Esophagus muscularis mucosa (tissue), 4 donors: ENCODE measurements at places on chromosomes 12 and 14.

DNA sequence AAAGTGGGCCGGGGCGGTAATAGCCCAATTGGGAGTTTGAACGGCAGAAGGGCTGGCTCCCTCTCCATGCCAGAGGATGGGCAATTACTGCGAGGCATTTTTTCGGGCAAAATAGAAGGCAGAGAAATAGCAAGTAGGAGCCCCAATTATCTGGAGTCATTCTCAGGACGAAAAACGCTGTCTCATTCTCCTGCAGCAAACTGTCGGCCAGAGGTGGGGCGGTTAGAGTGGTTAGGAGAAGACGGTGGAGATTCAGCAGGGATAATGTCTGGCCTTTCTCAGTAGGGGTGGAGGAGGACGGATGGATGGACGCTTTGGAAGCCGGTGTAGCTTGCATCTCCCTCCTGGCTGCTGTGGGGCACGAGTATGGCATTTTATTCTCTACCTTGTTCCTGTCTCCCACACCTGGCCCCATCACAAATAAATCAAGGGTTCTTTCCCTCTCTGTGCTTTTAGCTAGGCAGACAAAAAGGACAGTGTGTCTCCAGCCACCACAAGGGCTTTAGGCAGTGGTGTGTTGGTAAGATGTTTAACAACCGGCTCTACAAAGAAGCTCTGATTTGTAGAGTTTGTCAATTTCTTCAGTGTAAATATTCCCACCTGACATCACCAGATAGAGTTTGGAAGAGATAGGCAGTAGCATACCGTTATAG lies 140.5 kb upstream of the LHX5 start:
- no peak for DNase-seq

DNA sequence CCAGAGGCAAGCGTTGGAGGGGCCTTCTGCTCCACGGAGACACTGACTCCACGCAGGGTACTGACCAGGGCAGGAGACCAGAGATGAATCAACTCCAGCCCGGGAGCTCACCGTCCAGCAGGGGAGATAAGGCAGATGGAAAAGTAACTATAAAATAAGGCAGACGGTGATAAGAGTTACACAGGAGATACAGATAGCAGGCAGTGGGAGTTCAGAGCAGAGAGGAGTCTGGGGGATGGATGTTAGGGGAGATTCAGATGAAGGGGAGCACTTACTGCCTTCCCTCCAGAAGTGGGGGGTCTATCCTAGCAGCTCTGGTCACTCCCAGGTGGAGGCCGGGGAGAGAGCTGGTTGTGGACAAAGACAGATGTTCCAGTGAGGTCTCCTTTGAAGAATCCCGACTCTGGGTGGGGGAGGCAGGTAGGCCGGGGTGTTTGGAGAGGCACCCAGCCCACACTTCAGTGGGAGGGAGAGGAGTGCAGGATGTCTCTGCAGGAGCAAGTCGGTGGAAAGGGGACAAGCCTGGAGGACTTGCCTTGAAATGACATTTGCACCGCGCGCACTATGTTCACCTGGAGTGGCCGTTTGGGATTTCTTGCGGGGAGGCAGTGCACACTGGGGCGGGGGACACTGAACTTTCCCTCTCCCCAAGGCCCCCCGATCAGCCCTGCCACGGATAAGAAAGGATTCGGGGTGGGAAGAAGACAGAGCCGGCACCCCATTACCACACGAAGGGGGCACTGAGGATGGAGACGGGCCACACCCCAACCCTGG lies 1.2 kb downstream of the PITPNM2 start:
- DNase-seq = no peak

GRCh38 chr12:48982397-48983080 lies 4.4 kb downstream of the WNT1 start:
- no peak for DNase-seq

DNA sequence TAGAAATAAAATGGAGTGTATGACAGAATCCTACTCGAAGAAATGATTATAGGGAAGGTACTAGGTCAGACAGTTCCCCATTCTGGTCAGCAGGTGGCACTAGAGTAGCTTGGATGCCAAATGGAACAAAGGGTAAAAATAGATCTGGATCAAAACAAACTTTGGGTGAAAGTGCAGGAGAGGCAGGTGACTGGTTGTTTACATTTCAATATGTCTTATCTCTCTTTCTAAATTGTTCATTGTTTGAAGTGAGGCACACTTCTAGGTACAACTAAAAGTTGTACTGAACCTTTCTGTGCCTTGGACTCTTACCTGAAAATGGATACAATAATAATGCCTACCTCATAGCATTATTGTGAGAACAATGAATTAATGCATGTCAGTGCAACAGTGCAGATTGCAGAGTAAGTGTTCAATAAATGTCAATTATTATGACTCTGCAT lies 62.0 kb upstream of the OSBPL8 start:
- peak; percentile 93 for DNase-seq

DNA sequence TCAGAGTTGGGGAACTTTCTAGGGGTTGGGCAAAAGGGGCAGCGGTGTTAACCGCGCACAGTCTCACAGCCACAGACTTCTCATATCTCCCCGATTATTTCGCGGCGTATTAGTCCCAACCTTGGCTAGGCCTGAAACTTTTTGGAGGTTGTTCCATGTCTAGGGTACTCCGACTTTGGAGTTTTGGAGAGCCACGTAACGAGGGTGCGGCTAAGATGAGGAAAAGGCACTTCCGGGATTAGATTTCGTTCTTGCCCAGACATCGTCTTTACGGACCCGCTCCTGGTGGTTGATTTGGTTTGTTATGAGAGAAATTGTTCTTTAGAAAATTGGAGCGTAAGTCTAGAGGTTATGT lies 513 bp downstream of the CCNK start:
- DNase-seq = no peak

DNA sequence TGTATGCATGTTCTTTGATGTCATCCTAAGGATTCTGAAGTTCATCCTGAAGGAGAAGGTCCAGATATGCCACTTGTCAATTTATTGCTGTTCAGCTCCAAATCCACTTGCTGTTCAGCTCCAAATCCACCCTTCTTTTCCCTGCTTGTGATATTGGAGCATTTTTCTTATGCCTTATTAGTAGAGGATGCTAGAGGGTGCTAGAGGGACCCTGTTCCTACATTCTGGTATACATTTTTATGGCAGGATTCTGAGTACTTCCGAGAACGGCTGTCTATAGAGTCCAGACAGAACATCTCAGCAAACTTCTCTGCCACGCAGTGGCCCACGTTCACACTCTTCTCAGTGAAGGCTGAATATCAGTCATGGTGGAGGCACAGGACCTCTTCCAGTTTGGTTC lies 406.7 kb downstream of the NOVA1 start:
- no peak for DNase-seq

GRCh38 chr14:23633160-23633701 lies 2.9 kb upstream of the DHRS2 start:
- no peak for DNase-seq

GRCh38 chr12:46450279-46450748 lies 77.7 kb upstream of the SLC38A2 start:
- no peak for DNase-seq

DNA sequence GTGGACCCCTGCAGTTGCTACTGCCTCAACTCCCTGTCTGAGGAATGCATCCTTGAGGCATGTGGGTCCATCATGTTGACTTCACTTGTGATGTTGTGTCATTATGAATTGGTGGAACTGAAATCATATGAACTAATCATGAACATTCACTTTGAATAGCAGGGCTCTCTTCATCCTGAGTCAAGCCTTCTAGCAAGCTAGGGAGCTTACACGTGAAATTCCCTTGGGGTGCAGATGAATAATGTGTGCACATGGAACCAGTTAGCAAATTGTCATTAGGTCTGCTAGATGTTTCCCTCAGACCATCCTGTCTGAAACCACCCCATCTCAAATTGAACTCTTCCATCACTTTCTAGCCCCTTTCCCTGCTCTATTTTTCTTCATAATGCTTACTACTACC lies 3.6 kb downstream of the COQ6 start:
- no peak for DNase-seq

- peak; percentile 74 for DNase-seq
Measured at GRCh38 chr14:72264716-72265115, 332.5 kb downstream of the RGS6 start.

GRCh38 chr14:74019408-74020137 lies 424 bp downstream of the BBOF1 start:
- DNase-seq = no peak

DNA sequence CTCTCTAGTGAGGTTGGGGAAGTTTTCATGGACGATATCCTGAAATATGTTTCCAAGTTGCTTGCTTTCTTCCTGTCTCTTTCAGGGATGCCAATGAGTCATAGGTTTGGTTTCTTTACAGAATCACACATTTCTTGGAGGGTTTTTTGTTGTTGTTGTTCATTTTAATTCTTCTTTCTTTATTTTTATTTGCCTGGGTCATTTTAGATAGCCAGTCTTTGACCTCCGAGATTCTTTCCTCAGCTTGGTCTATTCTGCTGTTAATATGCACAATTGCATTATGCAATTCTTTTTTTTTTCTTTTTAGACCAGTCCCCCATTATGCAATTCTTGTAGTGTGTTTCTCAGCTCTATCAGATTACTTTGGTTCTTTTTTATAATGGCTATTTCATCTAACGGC lies 338.9 kb downstream of the AEBP2 start:
- no peak for DNase-seq

- no peak for DNase-seq
Measured at GRCh38 chr12:59193476-59194050, 273.3 kb upstream of the LRIG3 start.
